NCI-H460 (cell line): ENCODE measurements at places on chromosomes 1 and 21.

DNA sequence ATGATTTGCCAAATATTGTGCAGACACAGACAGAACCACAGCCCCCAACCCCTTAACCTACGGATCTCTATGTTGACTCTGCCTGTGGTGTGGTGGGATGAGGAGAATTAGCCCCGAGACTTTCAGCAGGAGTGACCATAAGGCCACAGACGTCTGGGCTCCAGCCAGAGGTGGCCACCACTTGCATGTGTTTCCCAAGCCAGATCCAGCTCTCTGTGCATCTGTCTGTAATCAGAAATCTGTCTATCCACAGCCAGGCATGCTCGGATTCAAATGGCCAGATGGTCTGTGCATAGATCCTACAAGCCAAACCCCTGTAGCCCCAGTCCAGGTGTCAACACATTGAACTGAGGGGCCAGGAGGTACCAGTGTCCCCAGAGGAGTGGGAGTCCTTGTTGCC, 140.6 kb downstream of the SYF2 start:
- DNase-seq, result no peak

DNA sequence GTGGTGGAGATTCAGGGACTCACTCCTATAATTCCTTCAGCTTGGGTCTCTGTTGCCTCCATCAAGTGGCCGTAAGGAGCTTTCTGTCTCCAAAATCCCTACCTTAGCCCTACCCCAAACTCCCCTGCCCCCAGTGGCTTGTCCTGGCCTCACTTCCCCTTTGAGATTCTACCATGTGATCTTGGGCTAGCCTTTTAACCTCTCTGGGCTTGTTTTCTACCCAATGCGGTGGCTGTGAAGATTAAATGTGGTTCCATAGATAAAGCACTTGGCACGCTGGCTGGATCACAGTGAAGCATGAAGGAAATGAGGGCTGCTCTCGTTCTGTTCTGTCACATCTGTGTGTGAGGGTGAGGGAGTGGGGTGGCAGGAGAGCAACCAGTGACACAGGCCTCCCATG, 43.6 kb downstream of the FAAH start:
- no peak for DNase-seq

GRCh38 chr1:30677471-30677870, 45.9 kb downstream of the MATN1 start:
- DNase-seq, result no peak

GRCh38 chr1:241276391-241276790, 80.6 kb downstream of the RGS7 start:
- no peak for DNase-seq

GRCh38 chr1:29643838-29644440, 407.6 kb downstream of the PTPRU start:
- DNase-seq, result no peak

- DNase-seq, result no peak
Measured at GRCh38 chr1:169572187-169572586, 14.1 kb downstream of the F5 start.

GRCh38 chr1:190578017-190578416, 100.4 kb upstream of the BRINP3 start:
- no peak for DNase-seq

- DNase-seq, result peak; percentile 93
Measured at GRCh38 chr21:32371913-32372314, 20.9 kb downstream of the URB1 start.

DNA sequence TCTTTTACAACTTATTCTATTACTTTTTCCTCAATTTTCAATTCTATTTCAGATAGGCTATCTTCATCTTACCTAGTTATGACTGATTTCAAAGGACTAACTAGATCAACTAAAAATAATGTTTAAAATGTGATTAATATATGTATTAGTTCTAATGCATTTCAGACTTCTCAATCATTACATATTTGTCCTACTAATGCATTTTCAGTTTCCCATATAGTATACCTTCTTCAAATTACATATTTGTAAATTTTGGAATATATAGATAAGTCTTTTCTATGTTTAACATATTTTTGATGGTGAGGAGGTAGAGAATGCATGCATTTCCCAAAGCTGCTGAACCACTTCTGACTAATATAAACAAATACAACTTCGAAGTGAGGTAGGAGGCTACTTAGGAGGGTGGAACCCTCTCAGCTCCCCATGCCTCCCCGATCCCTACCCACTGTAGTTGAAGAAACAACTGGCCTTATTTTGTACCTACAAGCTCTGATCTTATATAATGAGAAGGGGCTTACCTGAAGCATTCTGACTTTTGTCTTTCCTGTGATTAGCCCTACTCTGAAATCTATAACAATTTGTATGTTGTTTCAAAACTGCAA, 1.7 kb downstream of the TRMT1L start:
- no peak for DNase-seq

DNA sequence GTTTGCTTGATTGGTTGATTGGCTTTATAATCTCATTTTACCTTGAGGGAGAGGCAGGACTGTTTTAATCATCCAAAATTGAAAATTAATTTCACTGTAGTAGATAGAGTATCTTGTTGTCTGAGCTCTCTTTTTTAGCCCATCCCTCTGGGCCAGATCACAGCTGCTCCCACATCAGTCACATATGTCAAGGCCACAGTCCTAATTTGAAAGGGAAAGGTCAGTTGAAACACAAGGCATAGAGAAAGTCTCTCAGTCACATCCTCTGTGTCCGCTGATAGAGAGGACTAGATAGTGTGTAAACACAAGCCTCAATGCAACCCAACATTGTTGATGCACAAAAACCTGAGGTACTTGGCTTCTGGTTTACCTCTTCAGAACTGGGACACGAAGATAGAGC, 6.8 kb downstream of the C1orf74 start:
- DNase-seq, result no peak

- DNase-seq, result no peak
Measured at GRCh38 chr1:45843474-45843905, 40.1 kb downstream of the MAST2 start.

GRCh38 chr1:63960326-63960725, 186.5 kb downstream of the ROR1 start:
- no peak for DNase-seq

- DNase-seq, result no peak
Measured at GRCh38 chr1:204530932-204531331, 14.7 kb downstream of the MDM4 start.

GRCh38 chr1:201230676-201231075, 40.1 kb downstream of the IGFN1 start:
- no peak for DNase-seq

- no peak for DNase-seq
Measured at GRCh38 chr21:23119491-23119890, 2121.3 kb downstream of the NCAM2 start.

DNA sequence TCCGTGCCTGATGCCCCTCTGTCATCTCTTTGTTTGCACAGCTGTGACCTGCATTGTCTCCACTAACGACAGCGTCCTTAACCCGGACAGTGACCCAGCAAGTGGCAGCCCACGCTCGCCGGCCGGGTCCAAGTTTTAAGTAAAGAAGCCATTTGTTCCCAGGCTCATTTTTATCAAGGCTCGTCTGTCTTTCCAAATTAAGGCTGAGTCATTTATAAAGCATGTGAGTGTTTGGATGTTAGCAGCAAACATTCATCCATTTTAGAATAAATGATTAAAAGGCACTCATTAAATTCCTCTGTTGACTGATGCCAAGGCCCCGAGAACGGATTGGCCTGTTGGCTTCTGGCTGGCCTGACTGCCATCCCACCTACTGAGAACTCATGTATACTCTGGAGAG, 514.5 kb downstream of the NPHP4 start:
- no peak for DNase-seq

DNA sequence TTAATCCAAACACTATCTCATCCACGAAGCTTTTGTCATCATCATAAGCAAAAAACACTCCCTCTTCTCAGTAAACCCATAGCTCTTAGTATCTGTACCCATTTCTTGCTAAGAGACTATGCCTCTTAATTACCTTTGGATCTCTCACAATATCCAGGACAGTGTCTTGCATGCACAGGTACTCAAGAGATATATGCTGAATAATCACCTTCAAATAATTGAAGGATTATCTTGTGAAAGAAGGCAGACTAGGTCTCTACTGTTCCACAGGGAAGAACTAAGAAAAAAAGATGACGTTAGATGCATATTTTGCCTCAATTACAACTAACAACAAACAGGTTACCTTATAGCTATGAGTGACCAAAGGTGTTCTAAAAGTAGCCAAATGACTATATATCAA, 11.5 kb downstream of the FOXJ3 start:
- no peak for DNase-seq

GRCh38 chr1:7769673-7770412, 1.3 kb upstream of the VAMP3 start:
- DNase-seq, result no peak

GRCh38 chr1:110403805-110404204, 3.7 kb downstream of the LAMTOR5 start:
- no peak for DNase-seq

GRCh38 chr1:156097499-156098178, 15.4 kb upstream of the MEX3A start:
- no peak for DNase-seq

GRCh38 chr1:14340002-14340785, 258.3 kb upstream of the KAZN start:
- DNase-seq, result peak; percentile 8

GRCh38 chr1:163273766-163274441, 47.9 kb upstream of the NUF2 start:
- DNase-seq, result no peak

DNA sequence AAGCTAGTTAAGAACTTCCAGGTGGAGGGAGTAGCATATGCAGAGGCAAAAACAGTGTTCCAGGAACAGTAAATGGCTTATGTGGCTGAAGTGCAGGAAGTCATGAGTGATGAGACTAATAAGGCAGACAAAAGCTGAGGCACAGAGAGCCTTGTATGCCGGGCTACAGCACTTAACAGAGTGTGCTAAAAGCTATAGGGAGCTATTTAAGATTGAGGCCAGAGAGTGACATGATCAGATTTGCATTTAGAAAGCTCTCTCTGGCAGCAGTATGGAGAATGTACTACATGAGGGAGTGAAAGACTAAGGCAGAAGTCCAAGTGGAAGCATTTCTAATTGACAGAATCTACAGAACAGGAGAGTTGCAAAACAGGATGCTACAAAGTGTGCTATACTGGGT, 38.6 kb downstream of the WASF2 start:
- DNase-seq, result no peak

- no peak for DNase-seq
Measured at GRCh38 chr1:25573591-25573930, 30.2 kb downstream of the LDLRAP1 start.

- no peak for DNase-seq
Measured at GRCh38 chr21:36587388-36587787, 107.5 kb upstream of the CLDN14 start.

DNA sequence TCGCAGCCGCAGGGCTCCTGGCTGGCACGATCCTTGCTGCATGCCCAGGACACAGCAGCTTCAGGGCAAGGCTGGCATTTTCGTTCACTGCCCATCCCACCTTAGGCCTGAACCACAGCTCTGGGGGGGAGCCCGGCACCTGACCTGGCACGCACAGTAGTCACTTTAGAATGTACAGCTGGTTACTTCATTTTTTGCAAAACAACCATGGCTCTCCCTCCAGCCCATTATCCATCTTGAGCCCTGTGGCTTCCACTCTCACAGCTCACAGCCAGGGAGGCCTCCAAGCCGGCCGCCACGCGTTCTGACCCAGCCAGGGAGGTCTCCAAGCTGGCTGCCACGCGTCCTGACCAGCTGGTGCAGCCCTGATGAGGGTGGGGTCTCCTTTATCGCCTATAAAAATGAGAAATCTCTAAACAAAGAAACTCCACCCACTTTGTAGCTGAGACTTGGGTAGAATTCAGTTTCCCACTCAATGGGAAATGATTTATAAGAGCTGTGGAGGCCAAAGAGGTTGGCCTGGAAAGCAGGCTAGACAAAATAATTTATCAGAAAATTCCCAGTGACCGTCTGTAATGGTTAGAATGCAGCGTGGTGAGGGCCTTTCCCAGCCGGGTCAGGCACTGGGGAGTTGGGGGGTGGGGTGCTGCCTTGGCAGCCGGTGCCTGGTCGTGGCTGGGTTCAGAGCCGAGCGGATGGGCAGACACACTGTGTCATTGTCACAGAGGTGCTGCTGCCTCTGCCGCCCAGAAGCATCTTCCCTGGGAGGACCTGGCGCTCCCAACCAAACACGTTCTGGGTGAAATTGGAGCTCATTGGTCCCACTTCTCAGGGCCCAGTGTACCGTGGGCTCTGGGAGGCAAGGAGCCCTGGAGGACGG, 54.6 kb upstream of the ACTRT2 start:
- DNase-seq, result no peak

DNA sequence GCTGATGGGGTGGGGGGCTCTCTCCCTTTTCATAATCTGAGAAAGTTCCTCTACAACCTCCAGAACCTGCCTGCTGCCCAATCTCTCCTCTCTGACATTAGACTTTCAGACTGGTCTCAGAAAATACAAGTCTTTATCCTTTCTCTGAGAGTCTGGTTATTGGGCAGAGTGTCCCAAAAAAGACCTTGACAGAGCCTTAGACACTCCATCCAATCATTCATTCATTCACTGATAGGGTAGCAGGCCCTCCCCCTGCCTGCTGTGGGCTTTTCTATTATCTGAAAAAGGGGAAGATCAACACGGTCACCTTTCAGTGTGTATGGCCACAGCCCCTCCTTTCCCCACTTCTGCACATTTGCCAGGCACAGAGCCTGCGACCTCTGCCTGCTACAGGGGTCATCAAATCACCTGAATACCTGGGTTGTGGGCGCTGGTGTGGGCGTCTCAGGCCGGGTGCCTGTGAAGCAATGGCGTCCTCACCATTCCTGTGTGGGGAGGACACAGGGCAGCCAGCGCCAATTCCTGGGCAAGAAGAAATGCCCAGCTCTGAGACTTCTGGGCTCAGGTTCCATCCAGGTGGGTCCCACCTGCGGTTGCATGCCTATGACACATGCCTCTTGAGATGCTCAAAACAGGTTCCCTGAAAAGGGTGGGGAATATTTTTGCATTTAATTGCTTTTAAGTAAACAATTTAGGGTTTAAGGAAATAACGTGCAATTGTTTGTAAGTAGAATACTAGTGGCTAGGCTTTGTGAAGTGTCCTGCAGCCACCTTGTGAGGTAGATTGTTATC, 52.8 kb downstream of the ELK4 start:
- DNase-seq, result no peak

DNA sequence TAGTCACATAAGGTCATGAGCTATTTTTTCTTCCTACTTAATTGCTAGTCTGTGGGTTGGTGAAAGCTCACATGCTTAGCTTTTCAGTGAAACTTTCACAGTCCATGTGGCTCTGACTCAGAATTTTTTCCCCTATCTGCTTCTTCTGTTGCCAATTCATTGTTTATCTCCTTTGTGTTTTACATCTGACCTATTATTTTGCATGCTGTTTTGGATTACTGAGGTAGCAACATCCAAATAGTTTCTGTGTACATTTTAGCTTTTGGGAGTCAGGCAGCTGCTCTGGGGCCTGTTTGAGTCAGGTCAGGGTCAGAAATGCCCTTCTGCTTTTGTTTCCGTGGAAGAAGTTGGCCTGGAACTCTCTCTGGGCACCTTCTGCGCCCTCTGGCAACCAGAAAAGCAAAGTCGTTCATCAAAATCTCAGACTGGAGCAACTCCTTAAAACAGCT, 40.0 kb downstream of the ROR1 start:
- no peak for DNase-seq
